ENCODE measurements at places on chromosomes 7 and 10.

DNA sequence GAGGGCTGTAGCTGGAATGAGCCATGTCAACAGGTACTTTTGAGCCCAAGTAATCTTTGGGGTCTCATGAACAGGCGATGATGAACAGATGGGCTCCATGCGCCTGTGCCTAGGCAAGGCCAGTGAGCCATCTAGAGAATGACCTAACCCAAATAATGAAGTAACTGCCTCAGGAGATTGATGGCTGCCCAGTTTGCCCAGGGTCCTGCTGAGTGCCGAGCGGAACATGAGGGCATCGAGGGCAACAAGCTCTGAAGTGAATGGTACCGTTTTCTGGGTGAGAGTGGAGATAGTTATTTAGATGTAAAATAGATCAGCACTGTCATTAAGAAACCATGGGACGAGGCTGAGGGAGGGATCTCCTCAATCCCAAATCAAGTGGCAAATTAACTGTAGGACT lies 77.9 kb downstream of the EZH2 start:
- no peak for DNase-seq

- DNase-seq = no peak
Measured at GRCh38 chr10:13276749-13277365, 23.0 kb downstream of the PHYH start.

DNA sequence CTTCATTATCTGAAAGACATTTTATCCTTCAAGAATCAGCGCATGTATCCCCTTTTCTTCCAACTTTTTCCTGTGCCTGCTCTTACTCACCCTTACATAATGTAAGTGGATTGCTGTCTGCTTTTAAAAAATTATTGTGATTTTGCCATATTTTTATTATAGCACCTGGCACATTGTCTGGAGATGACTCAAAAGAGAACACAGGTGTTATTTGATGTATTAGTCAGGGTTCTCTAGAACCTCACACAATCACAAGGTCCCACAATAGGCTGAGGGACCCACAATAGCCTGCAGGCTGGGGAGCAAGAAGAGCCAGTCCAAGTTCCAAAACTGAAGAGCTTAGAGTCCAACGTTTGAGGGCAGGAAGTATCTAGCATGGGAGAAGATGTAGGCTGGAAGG lies 390.0 kb downstream of the EXOC4 start:
- DNase-seq = no peak

GRCh38 chr7:65304175-65304574 lies 69.5 kb upstream of the ZNF92 start:
- DNase-seq = no peak

GRCh38 chr7:28956608-28957063 lies 1.5 kb downstream of the TRIL start:
- DNase-seq = no peak

DNA sequence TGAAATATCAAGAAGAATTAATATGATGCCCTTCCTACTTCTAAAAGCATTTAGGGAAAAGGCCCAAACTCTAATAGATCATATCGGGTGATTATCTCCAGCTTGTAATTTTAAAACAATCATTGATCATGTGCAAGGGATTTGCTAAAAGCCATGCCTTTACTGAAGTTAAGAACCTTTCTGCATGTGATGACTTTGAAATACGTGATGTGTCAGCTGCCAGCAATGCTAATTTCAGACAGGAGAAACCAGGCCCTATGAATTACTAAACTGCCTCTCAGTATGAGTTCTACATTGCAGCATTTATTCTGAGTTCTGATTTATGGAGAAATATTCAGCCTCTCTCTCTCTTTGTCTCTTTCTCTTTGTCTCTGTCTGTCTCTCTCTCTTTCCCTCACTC lies 203.6 kb upstream of the AKR1E2 start:
- DNase-seq = no peak

- DNase-seq = peak; percentile 65
Measured at GRCh38 chr7:123494193-123494796, 40.1 kb downstream of the IQUB start.

DNA sequence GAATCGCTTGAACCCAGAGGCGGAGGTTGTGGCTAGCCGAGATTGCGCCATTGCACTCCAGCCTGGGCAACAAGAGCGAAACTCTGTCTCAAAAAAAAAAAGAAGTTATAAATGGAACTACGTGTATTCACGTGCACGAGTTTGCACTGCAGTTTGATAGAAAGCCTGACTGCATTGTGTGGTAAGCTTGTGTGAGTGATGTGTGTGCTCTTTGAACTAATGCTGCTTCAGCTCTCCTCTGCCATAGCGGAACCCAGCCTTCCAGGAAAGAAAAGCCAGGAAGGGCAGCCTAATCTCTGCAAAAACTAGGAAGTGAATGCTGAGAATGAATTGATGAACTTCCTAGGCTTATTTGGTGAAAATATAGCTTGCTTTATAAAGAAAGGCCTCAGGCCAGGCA lies 15.6 kb upstream of the MKRN1 start:
- DNase-seq = no peak

GRCh38 chr7:124460555-124460954 lies 305.0 kb downstream of the GPR37 start:
- DNase-seq = no peak

- DNase-seq = peak; percentile 57
Measured at GRCh38 chr7:26500749-26501352, 209.2 kb downstream of the SNX10 start.

GRCh38 chr7:22317632-22318031 lies 39.3 kb downstream of the RAPGEF5 start:
- no peak for DNase-seq

DNA sequence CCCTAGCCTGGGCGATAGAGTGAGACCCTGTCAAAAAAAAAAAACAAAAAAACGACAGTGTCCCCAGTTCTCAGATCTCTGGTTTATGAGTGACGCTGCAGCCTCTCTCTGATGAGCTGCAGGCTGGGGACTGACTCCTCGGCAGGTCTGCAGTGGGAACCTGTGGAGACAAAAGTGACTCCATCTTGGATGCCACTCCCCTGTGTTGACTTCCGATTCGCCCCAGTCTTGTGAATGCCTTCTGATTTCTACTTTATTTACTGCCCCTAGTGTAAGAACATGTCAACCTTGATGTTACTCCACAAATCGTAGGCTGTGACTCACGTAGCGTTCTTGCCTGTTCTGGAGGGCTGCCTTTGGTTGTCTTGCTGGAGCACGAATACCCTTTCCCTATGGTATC lies 6.2 kb downstream of the TACR2 start:
- DNase-seq = no peak

DNA sequence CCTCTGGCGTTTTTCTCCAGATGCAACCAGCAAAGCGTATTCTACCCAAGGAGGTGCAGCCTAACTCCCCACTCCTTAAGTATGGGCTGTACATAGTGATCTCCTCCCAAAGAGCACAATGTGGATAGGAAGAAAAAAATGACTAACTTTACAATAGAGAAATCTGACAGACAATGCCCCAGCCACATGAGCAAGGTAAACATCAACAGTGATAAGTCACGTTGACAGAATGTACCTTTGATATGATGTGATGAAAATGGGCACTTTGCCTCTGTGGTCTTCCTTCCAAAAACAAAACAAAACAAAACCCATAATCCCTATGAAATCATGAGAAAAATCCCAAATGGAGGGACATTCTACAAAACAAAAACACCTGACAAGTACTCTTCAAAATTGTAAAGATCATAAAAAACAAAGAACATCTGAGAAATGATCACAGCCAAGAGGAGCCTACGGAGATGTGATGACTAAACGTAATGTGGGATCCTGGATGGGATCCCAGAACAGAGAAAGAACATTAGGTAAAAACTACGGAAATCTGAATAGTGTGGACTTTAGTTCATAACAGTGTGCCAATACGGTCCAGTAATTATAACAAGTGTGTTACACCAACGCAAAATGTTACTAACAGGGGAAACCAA lies 50.6 kb downstream of the ABLIM1 start:
- DNase-seq = no peak

GRCh38 chr7:104967595-104967994 lies 46.4 kb upstream of the KMT2E start:
- DNase-seq = no peak

DNA sequence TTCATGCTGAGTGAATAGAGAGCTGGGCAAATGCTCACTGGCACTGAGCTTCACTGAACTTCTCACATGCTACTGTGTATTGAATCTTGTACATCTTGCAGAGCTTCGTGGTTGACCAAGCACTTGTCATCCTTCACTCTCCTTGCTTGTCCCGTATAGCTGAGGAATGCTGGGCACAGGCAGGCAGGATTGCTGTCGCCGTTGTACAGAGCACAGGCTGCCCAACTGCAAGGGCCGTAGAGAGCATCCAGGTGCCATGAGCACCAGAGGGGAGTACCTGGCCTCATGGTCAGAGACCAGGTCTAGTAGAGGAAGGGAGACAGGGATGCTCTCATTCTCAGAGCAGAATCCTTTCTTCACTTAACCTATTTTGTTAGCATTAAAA lies 99.8 kb upstream of the RET start:
- no peak for DNase-seq

- DNase-seq = no peak
Measured at GRCh38 chr7:19932549-19933249, 159.3 kb upstream of the TMEM196 start.

DNA sequence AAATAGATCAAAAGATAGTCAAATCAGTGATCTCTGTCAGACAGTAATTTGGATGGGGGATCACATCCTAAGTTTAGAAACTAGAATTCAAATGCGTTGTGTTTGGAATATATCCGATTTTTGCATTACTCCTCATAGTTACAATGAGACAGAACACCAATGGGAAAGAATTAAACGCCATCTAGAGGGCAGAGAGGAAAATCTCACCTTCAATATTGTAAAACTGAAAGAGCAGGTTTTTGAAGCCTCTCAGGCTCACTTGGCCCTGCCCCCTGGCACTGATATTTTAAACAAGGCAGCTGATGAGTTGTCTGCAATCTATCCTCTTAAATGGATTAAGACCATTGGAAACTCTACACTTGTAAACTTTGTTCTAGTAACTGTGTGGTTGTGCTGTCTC lies 17.7 kb downstream of the FRG2B start:
- DNase-seq = no peak

- no peak for DNase-seq
Measured at GRCh38 chr7:30251708-30252329, 32.6 kb upstream of the ZNRF2 start.

GRCh38 chr7:108020585-108020984 lies 17.6 kb upstream of the LAMB1 start:
- no peak for DNase-seq

GRCh38 chr10:79144351-79145173 lies 75.8 kb downstream of the ZMIZ1 start:
- DNase-seq = no peak

GRCh38 chr7:133344275-133344674 lies 91.4 kb downstream of the EXOC4 start:
- no peak for DNase-seq

- no peak for DNase-seq
Measured at GRCh38 chr7:641966-642365, 84.5 kb upstream of the DNAAF5 start.

DNA sequence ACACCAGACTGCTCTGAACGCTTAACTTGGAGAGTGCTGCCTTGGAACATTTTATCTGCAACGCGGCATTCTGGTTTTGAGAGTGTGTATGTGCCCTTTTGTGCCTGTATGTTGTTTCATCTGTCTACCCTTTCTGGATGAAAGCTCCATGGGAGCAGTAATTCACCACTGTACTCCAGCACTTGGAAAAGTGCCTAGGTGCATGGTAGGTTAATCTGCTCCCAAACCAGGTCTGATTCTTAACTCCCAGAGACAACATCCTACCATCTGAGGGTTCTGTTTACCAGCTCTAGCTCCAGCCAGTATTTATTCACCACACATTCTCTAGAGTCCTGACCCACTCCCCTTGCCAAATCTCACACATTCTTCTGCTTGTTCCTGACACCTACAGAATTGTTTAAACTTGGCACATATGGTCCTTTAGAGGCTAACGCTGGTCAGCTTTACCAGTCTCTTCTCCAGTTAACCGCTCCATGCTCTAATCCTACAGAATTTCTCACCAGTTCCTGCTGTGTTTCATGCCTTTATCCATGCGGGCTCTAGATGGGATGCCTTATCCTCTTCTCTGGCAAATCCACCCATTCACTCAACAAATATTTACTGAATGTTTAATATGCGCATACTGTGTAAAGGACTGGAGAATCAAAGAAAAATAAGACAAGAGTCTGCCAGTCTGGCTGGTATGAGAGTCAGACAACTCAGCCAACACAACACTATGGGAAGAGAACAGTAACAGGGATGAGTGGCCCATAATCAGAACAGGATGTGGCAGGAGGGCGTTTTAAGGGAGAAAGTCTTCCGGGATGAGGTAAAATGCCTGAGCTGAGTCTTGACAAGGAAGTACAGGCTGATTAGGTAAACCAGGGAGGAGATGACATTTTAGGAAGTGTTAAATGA lies 46.3 kb downstream of the MTPN start:
- DNase-seq = no peak

DNA sequence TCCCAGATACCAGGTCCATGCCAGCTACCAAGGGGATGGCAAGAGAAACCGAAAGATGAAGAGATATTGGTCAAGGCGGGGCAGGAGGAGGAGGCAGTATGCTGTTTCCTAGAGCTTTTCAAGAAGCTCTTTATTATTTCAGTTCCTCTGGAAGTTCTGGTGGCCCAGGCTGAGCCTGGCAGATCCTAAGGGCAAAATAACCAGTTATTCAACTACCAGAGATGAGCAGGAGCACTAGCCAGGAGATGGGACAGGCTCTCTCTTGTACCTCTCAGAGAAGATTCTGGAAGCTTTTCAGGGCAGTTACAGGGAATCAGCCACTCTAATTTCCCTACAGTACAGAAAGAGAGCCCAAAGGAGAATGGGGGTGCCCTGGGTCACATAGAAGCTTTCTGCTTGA lies 5.3 kb downstream of the DNAJB12 start:
- DNase-seq = no peak

DNA sequence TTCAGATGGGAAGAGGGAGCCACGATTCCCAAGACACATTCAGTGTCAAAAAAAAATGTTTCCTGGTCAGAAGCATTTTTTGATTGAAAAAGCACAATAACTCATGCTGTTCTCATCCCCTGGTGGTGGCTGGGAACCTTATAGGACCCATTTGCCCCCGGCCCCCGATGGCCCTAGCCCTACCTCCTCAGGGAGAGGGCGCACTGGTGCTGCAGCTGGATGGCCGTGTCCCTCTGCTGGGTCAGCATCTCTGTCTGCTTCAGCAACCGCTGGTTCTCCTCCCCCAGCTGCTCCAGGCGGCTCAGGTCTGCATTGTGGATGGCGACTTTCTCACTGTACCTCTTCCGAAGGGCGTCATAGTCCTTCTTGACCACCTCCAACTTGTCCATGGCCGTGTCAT lies 83.3 kb downstream of the DLG5 start:
- no peak for DNase-seq

All from LoVo (cell line).